Frontal cortex (tissue), 4 donors: ENCODE measurements at places on chromosomes 16 and 17. TPM values are rescaled to one million over a fixed set of nuclear protein-coding genes. Genes with fewer than 3 reads are reported as not detected.

GRCh38 chr17:50205111-50205962 lies 3.9 kb upstream of the COL1A1 start:
- DNase-seq = no peak

The CDC6 gene
- total RNA-seq = 2.4 TPM

DNA sequence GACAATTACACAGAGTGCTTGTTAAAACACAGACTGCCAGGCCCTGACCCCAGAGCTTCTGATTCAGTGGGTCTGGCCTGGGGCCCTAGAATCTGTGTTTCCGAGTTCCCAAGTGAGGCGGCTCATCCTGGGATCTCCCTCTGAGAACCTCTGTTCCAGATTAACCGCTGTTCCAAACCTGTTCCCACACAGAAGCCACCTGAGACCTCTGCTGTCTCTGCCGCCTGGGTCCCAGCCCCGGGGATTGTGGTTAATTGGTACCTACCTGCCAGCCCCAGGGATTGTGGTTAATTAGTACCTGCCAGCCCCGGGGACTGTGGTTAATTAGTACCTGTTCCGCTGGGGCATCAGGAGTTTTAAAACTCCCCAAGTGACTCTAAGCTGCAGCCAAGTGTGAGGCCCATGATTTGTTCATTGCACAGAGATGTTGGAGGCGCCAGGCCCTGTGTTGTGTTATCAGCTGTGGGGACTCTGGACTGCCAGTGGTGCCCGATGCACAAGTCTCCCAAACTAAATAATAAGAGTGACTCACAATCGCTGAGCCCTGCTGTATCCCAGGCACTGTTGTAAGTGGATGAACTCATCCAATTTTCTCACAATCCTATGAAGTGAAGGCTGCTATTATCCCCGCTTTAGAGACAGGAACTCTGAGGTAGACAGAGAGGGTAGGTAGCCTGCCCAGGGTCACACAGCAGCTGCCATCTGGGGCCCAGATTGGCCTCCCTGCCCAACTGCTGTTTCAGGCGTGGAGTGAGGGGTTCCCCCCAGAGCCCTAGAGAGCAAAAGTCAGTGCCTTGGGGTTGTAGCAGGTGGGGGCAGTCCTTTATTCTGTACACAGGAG lies 219.7 kb downstream of the IRF8 start:
- no peak for DNase-seq

- DNase-seq = no peak
Observed at GRCh38 chr16:79964104-79964503, 363.6 kb upstream of the MAF start.

GRCh38 chr16:75238132-75238852 lies 13.1 kb downstream of the BCAR1 start:
- DNase-seq = peak; percentile 87

The ZFP3 gene
- 9.4 TPM for total RNA-seq

The CDH13 gene
- total RNA-seq = 25.7 TPM

GRCh38 chr16:31083981-31084380 lies 4.8 kb downstream of the PRSS53 start:
- no peak for DNase-seq

The PLEKHH3 gene
- total RNA-seq = 2.0 TPM

DNA sequence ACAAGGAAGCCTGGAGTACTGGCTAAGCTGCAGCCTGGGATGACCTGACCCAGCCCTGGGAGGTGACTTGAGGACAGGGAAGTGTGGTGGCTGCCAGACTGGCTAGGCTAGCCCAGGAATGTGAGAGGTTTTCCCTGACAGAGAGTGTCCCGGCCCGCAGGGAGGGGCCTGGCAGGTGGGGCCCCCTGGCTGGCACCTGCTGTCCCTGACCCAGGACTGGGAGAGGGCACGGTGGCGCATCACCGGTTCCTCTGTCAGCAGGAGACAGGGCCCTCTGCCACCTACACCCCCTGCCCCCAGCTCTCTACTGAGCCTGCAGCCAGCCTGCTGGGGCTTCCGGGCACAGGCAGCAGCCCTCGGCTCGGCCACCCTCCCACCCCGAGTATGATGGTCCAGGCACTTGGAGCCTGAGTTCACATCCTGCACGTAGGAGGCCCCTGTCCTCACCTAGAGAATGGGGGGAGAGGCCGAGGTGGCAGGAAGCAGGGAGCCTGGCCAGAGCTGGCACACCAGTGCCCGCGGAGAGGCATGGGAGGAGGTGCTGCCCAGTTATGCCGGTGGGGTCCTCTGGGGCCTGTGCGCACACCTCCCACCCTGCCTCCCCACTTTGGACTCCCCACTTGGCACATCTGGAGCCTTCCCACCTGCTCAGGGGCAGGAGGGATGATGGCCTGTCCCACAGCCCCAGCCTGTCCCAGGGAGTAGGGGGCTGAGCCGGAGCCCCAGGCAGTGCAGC lies 528 bp downstream of the PRSS27 start:
- no peak for DNase-seq

The FAM171A2 gene
- 60.7 TPM for total RNA-seq

The KRTAP9-2 gene
- not detected for total RNA-seq

GRCh38 chr17:80372922-80373570 lies 41.9 kb upstream of the ENDOV start:
- no peak for DNase-seq

The CCDC154 gene
- 0.41 TPM for total RNA-seq

The TP53TG3D gene
- total RNA-seq = 1.2 TPM

DNA sequence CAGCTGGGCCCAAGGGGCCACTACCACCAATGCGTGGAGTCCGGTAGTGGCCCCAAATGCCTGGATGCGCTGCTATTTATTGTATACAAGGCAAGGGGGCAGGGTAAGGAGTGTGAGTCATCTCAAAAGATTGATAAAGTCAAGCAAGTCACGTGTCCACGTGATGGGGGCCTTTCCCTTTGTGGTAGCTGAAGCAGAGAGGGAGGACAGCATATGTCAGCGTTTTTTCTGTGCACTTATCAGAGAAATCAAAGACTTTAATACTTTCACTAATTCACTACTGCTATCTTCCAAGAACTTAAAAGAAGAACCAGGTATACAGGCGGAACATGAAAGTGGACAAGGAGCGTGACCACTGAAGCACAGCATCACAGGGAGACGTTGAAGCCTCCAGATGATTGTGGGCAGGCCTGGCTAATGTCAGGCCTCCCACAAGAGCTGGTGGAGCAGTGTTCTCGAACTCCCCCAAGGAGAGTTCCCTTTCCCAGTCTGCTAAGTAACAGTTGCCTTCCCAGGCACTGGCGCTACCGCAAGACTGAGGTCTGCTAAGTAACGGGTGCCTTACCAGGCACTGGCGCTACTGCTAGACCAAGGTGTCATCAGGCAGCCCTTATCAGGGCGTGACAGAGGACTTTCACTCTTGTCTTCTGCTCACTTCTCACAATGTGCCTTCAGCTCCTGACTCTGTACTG lies 10.8 kb upstream of the ASB16 start:
- no peak for DNase-seq
